ENCODE measurements at places on chromosomes 5 and 9.
A peak's percentile ranks its signal among the peaks of the same experiment; 100 is the strongest.

DNA sequence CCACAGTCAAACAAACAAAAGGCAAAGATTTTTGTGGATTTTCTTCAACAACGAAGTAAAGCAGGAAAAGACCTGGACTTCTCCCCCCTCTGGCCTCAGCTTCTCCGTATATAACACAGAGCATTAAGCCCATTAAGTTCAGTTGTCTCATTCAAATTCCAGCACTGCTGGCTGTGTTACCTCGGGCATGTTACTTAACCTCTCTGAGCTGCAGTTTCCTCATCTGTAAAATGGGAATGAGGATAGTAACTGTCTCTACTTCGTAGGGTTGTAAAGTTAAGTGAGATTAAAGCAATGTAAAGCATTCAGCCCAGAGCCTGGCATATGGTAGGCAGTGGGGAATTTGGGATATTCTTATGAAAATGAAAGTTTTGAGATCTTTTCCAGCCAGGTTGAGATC lies 92.7 kb upstream of the SMIM23 start:
- no peak for DNase-seq

GRCh38 chr5:115189866-115190265 lies 20.2 kb upstream of the TRIM36 start:
- DNase-seq = no peak

DNA sequence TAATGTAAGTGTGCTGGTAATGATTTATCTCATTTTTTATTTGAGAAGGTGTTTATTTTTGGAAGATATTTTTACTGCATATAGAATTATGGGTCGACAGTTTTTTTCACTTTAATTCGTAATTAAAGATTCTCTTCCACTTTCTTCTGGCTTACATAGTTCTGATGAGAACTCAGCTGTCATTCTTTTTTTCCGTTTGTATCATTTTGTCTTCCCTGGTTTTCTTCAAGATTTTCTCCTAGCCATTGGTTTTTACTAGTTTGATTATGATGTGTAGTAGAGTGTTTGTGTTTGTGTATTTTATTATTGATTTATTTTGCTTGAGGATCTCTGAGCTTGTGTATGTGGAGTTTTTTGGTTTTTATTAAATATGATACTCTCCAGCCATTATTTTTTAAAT lies 21.7 kb downstream of the SLF1 start:
- DNase-seq = no peak

GRCh38 chr5:96348536-96348935 lies 84.5 kb downstream of the PCSK1 start:
- DNase-seq = no peak

GRCh38 chr9:6938447-6938846 lies 180.7 kb downstream of the KDM4C start:
- DNase-seq = no peak

DNA sequence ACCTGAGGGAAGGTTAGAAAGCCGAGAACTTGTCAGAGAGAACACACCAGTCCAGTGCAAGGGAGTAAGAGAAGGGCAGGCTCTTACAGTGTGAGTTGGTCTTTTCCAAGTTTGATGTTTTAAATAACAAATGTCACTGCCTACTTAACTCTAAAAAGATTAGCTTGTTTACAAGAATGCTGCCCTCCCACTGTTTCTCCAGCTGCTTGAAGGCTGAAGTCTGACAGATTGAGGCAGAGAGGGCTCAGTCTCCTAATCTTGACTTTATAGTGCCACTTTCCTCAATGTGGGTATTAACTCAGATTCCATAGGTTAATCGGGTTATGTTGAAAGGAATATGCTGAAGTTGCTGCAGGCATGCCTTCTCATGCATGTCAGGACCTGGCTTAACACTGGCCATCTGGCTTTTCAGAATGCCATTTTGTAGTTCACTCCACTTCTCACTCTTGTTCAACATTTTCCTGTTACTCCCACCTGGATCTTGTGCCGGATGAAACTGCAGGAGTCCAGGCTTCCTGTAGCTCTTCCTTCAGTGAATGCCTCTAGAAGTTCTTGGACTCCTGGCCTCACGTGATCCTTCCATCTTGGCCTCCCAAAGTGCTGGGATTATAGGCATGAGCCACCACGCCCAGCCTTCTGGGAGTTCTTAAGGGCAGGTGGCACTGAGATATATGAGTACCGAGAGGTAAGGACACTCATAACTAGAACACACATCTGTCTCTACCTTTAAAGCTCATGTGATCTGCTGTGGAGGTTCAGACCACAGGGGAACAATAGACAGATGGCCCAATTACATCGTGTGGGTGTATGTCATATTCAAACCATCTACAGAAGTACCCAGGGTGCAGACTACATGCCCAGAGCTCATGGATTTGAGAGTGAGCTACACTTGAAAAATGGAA lies 249.7 kb downstream of the ARHGAP26 start:
- no peak for DNase-seq

GRCh38 chr5:142095651-142096330 lies 12.8 kb upstream of the NDFIP1 start:
- DNase-seq = peak; percentile 90

DNA sequence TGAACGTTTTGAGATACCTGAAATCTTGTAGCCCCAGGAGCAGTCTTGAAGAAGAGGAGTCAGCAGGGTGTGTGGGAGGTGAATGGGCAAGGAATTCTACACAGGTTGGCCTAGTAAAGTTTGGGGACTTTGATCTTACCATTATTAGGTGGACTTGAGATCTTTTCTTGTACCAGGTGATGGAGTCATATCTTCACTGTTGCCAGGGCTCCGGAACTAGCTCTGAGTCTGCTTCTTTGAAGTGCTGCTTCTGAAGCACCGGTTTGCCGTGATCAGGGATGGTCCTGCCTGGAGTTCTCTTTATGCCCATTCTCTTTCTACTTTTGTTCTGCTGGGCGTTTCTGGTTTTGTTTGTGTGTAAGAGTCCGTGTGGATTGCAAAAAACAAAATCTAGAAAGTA lies 27.4 kb downstream of the RCL1 start:
- DNase-seq = no peak

GRCh38 chr5:163706053-163706771 lies 200.8 kb downstream of the MAT2B start:
- no peak for DNase-seq

DNA sequence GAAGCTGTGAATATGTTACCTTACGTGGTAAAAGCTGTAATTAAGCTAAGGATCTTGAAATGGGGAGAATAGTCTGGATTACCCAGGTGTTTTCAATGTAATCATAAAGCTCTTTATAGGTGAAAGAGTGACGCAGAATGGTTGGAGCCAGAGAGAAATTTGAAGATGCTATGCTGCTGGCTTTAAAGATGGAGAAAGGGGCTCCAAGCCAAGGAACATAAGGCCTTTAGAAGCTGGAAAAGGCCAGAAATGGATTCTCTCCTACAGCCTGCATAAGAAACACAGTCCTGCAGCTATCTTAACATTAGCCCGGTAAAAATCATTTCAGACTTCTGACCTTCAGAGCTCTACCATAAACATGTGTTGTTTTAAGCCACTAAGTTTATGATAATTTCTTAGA lies 243.3 kb upstream of the VLDLR start:
- no peak for DNase-seq

- no peak for DNase-seq
Observed at GRCh38 chr5:14332038-14332631, 189.0 kb downstream of the TRIO start.

GRCh38 chr5:132093271-132093670 lies 19.7 kb downstream of the CSF2 start:
- DNase-seq = no peak

DNA sequence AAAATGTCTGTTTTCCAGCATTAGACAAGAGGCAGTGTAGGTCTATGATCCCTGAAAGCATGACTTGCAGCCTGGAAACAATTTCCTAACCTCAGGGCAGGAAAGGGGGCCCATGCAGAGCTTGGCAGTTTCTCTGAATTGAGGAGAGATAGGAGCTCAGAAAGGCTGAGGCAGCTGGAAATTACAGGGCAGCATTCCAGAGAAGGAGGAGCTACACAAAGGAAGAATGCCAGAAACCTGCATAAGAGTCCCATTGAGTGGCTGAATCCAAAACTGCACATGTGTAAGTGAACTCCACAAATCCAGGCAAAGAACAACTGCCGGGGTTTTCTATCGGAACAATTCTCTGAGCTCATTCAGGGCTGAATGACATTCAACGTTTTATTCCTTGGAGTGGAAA lies 346.8 kb downstream of the PIK3R1 start:
- DNase-seq = no peak

DNA sequence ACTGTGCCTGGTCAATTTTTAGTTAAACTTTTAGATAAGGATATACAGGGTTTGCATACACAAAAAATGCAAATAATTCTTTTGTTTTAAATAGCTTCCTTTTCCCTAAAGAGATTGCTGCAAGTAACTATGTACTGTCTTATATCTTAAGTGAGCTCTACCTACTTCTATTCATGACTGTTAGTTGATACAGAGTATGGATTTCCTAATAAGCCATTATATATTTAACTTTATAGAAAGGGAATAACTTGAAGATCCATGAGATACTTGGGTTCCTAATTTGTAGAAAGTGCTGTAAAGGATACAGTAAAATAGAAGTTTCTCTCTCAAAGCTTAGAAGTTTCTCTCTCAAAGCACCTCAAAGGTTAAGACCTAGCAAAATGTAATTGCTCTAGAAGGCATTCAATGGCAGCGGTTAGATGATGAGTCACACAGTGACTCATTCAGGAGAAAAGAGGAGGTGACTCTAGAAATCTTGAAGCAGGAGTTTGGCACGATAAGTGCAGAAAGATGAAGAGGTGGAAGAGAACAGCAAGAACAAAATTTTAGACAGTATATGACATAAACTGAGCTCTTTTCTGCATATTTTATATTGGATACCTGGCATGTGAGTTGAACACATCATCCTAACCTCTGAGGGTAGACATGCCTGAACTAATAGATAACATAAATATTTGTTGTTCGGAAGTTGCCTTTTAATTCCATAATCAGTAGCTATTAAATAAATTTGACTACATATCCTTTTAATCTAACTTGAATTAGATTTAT lies 5.5 kb upstream of the DNAJC21 start:
- DNase-seq = peak; percentile 32

DNA sequence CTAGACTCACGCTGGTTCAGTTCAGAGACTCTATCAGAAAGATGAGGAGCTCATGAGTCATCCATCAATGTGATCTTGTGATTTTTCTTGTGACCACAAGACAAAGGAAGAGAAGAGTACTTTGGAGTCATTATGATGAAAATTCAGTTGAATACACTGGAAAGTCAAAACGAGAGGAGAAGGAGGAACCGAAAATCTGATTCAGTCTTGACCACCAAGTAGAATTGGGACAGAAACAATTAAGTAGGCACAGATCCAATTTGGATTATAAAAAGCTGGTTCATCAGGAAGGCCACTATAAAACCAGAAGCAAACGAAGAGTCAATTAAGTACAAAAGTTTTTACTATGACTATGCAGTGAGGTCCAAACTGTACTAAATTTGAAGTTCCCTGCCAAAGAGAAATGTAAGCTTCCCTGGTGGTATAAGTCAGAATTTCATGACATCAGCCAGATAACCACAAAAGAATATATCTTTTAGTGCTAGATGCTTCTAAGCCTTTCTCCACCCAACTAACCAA lies 90.9 kb downstream of the THBS4 start:
- peak; percentile 54 for DNase-seq

- no peak for DNase-seq
Observed at GRCh38 chr5:40521925-40522324, 157.8 kb upstream of the PTGER4 start.

GRCh38 chr5:37034955-37035354 lies 158.4 kb downstream of the NIPBL start:
- DNase-seq = no peak

DNA sequence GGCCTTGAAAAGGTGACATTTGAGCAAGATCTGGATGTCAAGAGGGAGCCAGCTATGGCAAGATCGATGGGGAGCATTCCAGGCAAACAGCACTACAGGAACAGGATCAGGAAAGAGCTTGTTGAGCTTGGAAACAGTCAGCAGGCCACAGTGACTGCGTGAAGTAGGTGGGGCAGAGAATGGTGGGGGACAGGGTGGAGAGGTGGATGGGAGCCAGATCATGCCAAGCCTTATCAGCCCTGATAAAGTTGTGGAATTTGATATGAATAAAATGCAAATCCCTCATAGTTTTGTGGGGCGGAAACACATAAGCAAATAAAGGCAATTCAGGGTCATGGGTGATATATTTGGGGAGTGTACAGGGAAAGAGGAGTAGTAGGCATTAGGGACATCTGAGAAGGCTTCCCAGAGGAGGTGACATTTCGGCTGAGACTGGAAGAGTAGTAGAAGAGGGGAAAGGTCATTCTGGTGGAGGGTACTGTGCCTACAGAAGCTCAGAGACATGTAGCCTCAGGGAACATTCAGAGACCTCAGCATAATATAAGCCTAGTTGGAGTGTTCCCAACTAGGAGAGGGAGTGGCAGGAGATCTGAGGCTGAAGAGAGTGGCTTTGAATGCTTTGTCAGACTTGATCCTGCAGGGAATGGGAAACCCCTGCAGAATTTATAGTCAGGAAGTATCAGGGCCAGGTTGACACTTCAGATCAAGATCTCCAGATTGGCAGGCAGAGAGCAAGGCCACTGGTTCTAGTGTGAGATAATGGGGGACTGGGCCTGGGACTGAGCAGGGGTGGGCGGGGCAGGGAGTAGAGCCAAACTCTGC lies 9.7 kb upstream of the CYSTM1 start:
- no peak for DNase-seq

DNA sequence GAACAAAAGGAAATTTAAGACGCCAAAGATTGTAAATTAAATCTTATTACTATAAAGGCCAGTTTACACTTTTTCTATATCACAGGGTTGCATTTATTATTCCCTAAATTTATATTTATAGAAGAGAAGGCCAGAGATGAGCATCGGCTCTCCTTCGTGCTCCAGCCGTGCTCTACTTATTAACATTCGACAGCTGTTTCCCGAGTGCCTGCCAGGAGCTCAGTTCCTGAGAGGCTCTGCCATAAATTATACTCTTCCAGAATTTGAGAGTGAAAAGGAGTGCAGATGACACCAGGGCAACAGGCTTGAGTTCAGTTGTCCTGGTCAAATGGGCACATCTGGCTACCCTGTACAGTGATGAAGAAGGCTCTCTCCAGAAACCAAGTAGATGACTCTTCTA lies 70.1 kb downstream of the PCSK5 start:
- no peak for DNase-seq

DNA sequence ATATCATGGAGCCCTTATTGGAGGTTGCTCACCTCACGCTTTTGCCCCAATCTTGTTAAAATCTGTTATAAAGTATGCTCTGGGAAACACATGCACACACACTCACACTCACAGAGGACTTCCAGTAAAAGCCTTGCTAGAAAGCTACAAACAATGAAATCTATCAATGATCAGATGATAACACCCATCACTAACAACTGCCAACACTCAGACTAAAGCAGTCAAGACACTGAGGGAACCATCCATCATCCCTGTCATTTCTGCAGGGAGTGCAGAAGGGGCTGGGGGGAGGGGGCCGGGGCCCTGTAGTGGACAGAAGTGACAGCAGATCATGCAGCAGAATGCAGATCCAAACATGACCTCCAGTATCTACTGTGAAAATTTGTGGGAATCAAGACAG lies 179.1 kb downstream of the AOPEP start:
- DNase-seq = no peak
